Ascending aorta (tissue), 2 donors: ENCODE measurements at places on chromosomes 6 and 20.
A peak's percentile ranks its signal among the peaks of the same experiment; 100 is the strongest.

GRCh38 chr6:113414511-113414910 is 442.6 kb upstream of the MARCKS start:
- no peak overlapping the region for H3K27ac ChIP-seq
- H3K4me1 ChIP-seq = no peaks in the 10 kb centered on the region
- no peaks in the 10 kb centered on the region for H3K27me3 ChIP-seq

DNA sequence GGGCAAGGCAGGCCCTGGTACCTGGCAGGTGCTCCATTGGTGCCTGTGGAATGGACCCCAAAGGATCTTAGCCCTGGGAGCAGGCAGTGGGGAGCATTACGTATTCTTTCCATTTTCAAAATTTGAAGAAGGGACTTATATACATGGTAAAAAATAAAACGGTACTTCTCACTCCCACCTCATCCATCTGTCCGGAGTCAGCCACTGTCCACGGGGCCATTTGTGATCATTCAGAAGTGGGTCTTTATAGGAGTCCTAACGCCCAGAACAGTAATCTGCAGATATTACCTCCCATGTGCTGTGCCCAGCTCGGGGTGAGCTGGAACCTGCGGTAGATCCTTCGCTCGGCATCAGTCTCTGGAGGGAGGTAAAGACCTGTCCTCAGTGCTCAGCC is 110.4 kb downstream of the SYCP2 start:
- H3K27me3 ChIP-seq = no peaks in the 10 kb centered on the region
- no peaks in the 10 kb centered on the region for H3K36me3 ChIP-seq
- no peaks in the 10 kb centered on the region for H3K4me1 ChIP-seq

- H3K4me1 ChIP-seq = no peaks in the 10 kb centered on the region
- H3K4me3 ChIP-seq = no peak overlapping the region
- no peaks in the 10 kb centered on the region for H3K27me3 ChIP-seq
- H3K27ac ChIP-seq = no peak overlapping the region
- no peak for DNase-seq
These were observed 327.2 kb downstream of the CDKAL1 start for GRCh38 chr6:20861481-20861880.

GRCh38 chr6:109230453-109230852 is 135.1 kb downstream of the CEP57L1 start:
- H3K27ac ChIP-seq = no peak overlapping the region
- no peak overlapping the region for H3K4me3 ChIP-seq
- DNase-seq = no peak
- H3K27me3 ChIP-seq = no peaks in the 10 kb centered on the region
- H3K4me1 ChIP-seq = no peaks in the 10 kb centered on the region

GRCh38 chr20:17012546-17013226 is 214.2 kb upstream of the PCSK2 start:
- no peak overlapping the region for H3K27ac ChIP-seq
- no peaks in the 10 kb centered on the region for H3K36me3 ChIP-seq
- H3K4me1 ChIP-seq = no peaks in the 10 kb centered on the region
- H3K4me3 ChIP-seq = no peak overlapping the region
- no peaks in the 10 kb centered on the region for H3K27me3 ChIP-seq

DNA sequence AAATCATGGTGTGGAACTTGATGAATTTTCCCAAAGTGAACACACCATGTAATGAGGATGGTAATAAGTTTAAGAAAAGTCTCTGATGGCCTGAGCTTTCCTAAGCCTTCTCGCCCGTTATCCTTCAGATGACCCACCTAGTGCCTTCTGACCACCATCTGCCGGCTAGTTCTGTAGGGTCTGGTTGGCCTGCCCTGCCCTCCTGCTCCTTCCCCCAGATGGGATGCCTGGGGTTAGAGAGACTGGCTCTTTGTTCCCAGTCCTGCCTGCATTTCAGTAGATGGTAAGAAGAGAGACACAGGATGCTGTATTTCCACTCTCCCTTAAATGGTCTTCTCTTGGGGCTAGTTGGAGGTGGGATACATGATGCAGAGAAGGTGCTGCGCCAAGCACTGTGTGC is 43.0 kb downstream of the TIAM2 start:
- H3K4me1 ChIP-seq = peaks cover 7% of the 10 kb centered on the region
- DNase-seq = no peak
- H3K27me3 ChIP-seq = no peaks in the 10 kb centered on the region
- no peak overlapping the region for H3K27ac ChIP-seq
- no peak overlapping the region for H3K4me3 ChIP-seq
- H3K36me3 ChIP-seq = no peaks in the 10 kb centered on the region

DNA sequence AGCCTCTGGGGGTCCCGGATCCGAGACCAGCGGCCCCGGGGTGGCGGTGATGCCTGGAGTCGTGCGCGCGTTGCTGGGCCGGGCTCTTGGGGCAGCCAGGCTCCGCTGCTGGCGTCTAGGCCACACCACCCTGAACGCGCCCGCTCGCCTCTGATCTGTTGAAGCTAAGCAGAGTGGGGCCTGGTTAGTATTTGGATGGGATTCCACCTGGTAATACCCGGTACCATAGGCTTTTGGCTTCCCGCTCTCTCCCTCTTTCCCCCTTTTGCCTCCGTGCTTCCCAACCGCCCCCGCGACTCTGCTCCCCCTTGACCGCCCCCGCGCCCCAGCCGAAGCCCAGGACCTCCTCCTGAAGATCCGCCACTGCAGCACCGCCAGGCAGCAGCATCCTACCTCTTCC is 1383.5 kb upstream of the DEFB115 start:
- no peak overlapping the region for H3K27ac ChIP-seq
- H3K27me3 ChIP-seq = no peaks in the 10 kb centered on the region
- no peak for DNase-seq
- H3K4me1 ChIP-seq = no peaks in the 10 kb centered on the region
- no peak overlapping the region for H3K4me3 ChIP-seq
- no peaks in the 10 kb centered on the region for H3K36me3 ChIP-seq

DNA sequence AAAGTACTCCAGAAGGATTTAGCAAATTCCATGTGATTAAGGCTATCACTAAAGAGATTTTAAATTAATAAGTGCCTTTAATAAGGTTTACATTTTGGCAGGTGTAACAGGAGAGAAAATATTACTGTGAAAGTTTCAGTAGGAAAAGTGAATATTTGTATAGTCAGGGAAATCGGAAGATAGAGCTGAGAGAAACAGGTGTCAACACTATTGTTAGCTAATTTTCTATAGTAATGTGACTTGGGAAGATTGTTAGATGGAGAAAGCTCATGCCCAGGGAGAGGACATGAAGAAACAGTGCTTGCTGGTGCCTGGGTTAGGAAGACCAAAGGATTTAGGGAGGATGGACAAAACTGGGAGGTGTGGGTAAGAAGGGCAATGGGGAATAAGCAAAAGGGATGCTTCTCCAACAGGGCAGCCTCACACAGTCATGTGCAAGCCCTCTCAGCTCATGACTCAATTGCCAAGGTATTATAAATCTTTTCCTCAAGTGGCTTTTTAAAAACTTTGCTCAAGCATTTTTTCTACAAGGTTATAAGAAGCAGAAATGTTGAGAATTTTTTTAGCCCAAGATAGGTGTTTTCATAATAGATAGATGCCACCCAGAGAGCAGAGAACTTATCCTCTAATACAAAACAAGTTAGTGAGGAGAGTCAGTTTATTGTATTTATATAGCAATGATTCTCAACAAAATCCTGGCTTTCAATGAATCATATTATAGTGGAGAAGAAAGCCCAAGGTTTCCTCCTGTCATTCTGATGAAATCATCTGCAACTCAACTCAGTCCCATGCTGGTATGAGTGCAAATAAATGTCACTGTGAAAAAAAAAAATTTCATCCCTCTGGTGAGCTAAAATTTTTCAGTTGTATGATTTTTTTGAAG is 325.2 kb upstream of the NT5E start:
- H3K27me3 ChIP-seq = no peaks in the 10 kb centered on the region
- DNase-seq = no peak
- peaks cover 2% of the 10 kb centered on the region for H3K4me1 ChIP-seq

GRCh38 chr6:62993951-62994350 is 217.3 kb upstream of the FKBP1C start:
- no peaks in the 10 kb centered on the region for H3K36me3 ChIP-seq
- no peak overlapping the region for H3K4me3 ChIP-seq
- H3K27me3 ChIP-seq = no peaks in the 10 kb centered on the region
- H3K4me1 ChIP-seq = no peaks in the 10 kb centered on the region

DNA sequence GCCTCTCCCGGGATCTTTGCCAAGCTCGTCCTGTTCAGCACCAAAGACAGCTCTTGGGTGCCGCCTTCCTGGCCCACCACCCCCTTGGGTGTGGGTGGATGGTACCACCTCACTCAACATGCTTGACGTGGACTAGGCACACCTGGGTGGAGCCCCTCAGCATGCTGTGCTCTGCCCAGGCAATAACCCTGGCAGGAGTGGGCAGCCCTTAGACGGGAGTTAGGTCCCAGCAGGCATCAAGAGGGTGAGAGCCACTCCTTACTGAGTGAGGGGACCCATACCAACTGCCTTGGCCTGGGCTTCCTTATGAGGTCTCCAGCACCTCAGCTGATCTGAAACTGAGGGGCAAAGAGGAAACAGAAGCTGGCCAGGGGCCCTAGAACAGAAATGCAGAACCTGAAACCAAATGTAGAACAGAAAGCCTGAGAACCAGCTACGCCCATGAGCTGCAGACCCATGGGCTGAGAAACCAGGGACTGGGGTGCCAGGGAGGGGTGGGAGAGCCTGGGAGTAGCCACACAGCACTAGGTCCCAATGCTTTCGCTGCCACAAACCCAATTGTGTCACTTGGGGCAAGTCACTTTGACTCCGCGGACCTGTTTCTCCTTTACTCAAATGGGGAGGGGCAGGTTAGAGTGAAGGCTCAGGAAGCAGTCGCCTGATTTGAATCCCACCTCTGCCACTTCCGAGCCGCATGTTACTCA is 2.0 kb downstream of the FGD2 start:
- no peak overlapping the region for H3K4me3 ChIP-seq
- no peak for DNase-seq
- no peaks in the 10 kb centered on the region for H3K4me1 ChIP-seq
- no peak overlapping the region for H3K27ac ChIP-seq
- H3K27me3 ChIP-seq = no peaks in the 10 kb centered on the region
- no peaks in the 10 kb centered on the region for H3K36me3 ChIP-seq

GRCh38 chr6:11810039-11810541 is 31.5 kb upstream of the ADTRP start:
- H3K36me3 ChIP-seq = no peaks in the 10 kb centered on the region
- peak overlapping the region; percentile 74 for H3K27ac ChIP-seq
- DNase-seq = peak; percentile 15
- peaks cover 11% of the 10 kb centered on the region for H3K4me1 ChIP-seq
- no peaks in the 10 kb centered on the region for H3K27me3 ChIP-seq
- no peak overlapping the region for H3K4me3 ChIP-seq

DNA sequence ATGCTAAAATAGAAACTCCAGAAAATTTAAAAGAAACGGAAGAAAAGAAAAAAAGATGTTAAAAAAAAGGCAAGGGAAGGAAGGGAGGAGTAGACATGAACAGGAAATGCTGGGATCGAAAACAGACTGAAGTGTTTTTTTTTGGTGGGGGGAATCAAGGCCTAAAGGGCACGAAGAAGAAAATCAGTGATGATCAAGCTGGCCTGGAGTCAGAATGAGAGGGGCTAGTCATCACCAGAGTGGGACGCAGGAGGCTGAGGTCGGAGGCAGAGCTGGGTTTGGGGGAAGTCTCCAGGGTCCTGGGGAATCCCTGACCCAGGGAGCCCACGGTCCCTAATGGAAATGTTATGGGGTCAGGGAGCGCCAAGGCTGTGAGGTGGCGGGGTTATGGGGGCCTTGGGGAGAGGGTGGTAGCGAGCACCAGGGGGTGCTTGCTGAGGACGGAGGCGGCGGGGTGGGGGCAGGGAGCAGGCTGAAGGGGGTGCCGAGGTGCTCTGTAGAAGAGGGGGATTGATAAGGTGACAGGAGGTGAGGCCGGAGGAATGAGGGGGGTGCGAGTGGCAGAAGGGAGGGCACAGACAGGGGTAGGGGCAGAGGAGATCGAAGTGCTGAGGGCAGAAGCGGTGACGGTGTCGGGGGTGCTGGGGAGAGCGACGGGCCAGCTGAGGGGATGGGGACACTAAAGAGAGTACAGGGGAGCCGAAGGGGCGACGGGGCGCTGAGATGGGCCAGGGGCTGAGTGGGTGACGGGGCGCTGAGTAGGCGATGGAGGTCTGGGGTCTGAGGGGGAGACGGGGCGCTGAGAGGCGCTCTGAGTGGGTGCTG is 684 bp downstream of the ZNFX1 start:
- peaks cover 37% of the 10 kb centered on the region for H3K36me3 ChIP-seq
- H3K27ac ChIP-seq = peak overlapping the region; percentile 99
- H3K4me3 ChIP-seq = peak overlapping the region; percentile 98
- peaks cover 21% of the 10 kb centered on the region for H3K4me1 ChIP-seq

- no peaks in the 10 kb centered on the region for H3K27me3 ChIP-seq
- no peaks in the 10 kb centered on the region for H3K36me3 ChIP-seq
These were observed 14.0 kb upstream of the MRGBP start for GRCh38 chr20:62782149-62782892.

- no peaks in the 10 kb centered on the region for H3K27me3 ChIP-seq
- H3K36me3 ChIP-seq = no peaks in the 10 kb centered on the region
- DNase-seq = no peak
- no peaks in the 10 kb centered on the region for H3K4me1 ChIP-seq
- H3K27ac ChIP-seq = no peak overlapping the region
- no peak overlapping the region for H3K4me3 ChIP-seq
These were observed 10.7 kb upstream of the SLCO4A1 start for GRCh38 chr20:62631336-62632308.

DNA sequence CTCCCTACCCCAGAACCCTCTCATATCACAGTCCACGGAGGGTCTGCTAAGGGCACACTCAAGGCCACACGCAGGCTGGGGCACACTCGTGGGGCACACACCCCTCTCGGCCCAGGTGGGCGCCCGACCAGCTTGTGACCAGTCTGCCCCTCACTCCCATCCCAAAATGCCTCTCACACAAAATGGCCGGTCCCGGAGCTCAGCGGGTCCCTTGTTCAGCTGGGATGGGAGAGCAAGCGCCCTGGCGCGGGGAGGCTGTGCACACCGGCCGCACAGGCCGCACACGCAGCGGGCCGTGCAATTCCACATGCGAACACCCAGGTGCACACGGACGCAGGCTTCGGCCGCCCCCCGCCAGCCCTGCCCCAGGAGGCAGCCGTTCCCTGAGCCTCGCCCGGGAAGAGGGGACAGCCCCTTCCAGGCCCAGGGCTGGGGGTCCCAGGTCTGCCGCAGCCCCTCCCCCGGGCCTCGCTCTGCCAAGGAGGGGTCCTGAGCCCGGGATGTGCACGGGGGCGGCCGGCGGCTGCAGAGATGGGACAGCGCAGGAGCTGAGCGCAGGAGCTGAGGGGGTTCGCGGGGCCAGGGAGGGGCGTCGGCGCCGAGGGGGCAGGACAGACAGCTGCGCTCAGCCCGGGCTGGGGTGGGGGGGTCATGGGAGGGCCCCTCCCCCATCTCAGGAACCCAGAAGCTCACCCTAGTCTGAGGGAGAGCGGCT is 1.3 kb downstream of the KCNQ2 start:
- H3K27me3 ChIP-seq = peaks cover 16% of the 10 kb centered on the region
- H3K4me1 ChIP-seq = peaks cover 6% of the 10 kb centered on the region
- no peak overlapping the region for H3K27ac ChIP-seq
- no peak for DNase-seq
- H3K36me3 ChIP-seq = no peaks in the 10 kb centered on the region

DNA sequence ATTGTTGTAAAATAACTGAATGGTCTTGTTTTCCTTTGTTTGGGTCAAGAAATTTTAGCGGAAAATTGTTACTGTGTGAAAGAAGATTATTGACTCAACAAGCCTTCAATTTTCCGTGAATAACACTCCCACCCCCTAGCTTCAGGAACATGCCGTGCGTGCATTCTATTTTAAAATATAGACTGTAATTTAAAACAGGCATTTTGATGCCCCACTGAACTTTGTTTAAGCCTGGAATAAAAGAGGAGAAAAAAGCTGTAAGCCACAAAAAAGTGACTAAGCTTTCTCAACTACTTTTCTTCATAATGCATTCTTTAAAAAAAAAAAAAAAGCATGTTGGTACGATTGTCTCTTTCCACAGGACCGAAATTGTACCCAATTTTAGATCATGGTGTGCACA is 166.0 kb downstream of the ARID1B start:
- no peak overlapping the region for H3K4me3 ChIP-seq
- peaks cover 18% of the 10 kb centered on the region for H3K4me1 ChIP-seq
- H3K27me3 ChIP-seq = no peaks in the 10 kb centered on the region
- H3K27ac ChIP-seq = no peak overlapping the region
